Activated naive CD8-positive, alpha-beta T cell treated with anti-CD3 and anti-CD28 coated beads for 36 hours (primary cell): ENCODE measurements at places on chromosomes 5 and 9. TPM values are rescaled to one million over a fixed set of nuclear protein-coding genes. Genes with fewer than 3 reads are reported as not detected.

CNTNAP3 gene
- total RNA-seq = not detected

FAM78A gene
- total RNA-seq = 37.4 TPM

ANKRD18A gene
- total RNA-seq = 2.6 TPM

SHISAL2B gene
- not detected for total RNA-seq

S1PR3 gene
- total RNA-seq = 0.23 TPM

LYSMD3 gene
- 14.8 TPM for total RNA-seq

KIF20A gene
- total RNA-seq = 57.2 TPM

BTNL3 gene
- not detected for total RNA-seq

GRM6 gene
- not detected for total RNA-seq

CD72 gene
- 11.4 TPM for total RNA-seq

NOP16 gene
- total RNA-seq = 158 TPM

PCDHGB2 gene
- 0.10 TPM for total RNA-seq

DNA sequence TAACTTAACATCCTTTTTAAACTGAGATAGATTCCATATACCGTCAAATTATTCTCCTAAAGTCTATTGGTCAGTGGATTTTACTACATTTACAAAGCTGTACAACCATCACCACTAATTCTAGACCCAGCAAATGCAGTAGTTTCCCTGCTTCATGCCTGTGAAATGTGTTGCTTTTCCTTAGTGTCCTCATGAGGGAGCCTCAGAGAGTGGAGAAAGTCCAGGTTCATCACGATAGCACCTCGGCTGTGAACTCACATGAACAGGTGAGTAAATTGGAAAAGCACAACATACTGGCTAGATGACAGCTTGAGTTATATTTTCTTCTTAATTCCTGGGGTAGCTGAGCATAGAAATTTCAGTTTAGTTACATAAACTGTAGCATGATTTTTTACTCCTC lies 653.7 kb downstream of the MTRR start:
- peaks cover 2% of the 10 kb centered on the region for H3K27me3 ChIP-seq
- H3K4me3 ChIP-seq = no peak overlapping the region
- no peak overlapping the region for H3K27ac ChIP-seq
- no peaks in the 10 kb centered on the region for H3K4me1 ChIP-seq

DNA sequence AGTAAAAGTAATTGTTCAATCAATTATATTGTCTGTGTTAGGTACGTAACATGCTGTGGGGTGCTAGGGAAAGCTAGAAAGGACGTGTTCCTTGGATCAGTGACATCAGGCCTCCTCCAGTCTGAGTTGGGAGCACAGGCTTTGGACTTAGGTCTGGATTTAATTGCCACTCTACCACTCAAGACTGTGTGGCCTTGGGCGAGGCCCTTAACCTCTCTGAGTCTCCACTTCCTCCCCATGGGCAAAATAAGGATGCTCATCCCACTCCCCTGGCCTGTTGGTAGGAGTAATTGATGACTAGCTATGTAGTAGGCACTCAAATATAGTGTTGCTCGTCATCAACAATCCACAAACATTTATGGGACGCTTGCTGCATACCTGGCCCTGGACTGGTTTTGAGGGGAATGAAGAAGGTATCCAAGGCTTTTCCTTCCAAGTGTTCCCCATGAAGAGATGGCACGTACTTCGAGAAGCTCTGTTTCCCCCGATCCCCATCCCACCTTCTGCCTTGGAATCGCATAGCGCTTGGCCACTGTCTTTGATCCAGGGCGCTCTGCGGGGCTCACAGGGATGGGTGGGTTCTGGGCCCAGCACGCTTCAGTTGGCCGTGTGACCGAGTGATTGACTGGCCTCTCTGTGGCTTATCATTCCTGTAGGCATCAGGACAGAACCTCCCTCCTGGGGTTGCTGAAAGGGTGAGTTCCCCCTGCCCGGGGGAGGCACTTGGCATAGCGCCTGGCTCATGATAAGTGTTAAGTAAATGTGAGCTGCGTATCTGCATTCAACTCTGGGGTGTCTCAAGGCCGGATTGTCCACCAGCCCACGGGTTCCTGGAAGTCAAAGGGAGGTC lies 8.1 kb downstream of the FGF18 start:
- peaks cover 19% of the 10 kb centered on the region for H3K27me3 ChIP-seq
- no peak overlapping the region for H3K27ac ChIP-seq
- H3K36me3 ChIP-seq = no peaks in the 10 kb centered on the region

- H3K27me3 ChIP-seq = peaks cover 3% of the 10 kb centered on the region
- no peaks in the 10 kb centered on the region for H3K36me3 ChIP-seq
- H3K27ac ChIP-seq = no peak overlapping the region
- peaks cover 7% of the 10 kb centered on the region for H3K4me1 ChIP-seq
- no peak overlapping the region for H3K4me3 ChIP-seq
- no peak for DNase-seq
Measured at GRCh38 chr5:159128070-159128541, 28.4 kb upstream of the EBF1 start.

- H3K4me1 ChIP-seq = no peaks in the 10 kb centered on the region
- H3K36me3 ChIP-seq = no peaks in the 10 kb centered on the region
- no peak overlapping the region for H3K27ac ChIP-seq
- no peaks in the 10 kb centered on the region for H3K27me3 ChIP-seq
Measured at GRCh38 chr5:78706825-78707224, 58.3 kb upstream of the LHFPL2 start.

- H3K36me3 ChIP-seq = peaks cover 15% of the 10 kb centered on the region
- peaks cover 2% of the 10 kb centered on the region for H3K4me1 ChIP-seq
- H3K4me3 ChIP-seq = no peak overlapping the region
- no peaks in the 10 kb centered on the region for H3K27me3 ChIP-seq
Measured at GRCh38 chr5:80695666-80696065, 40.9 kb upstream of the DHFR start.

- H3K4me3 ChIP-seq = no peak overlapping the region
- no peak overlapping the region for H3K27ac ChIP-seq
Measured at GRCh38 chr5:135218486-135218755, 180.6 kb downstream of the MACROH2A1 start.

DNA sequence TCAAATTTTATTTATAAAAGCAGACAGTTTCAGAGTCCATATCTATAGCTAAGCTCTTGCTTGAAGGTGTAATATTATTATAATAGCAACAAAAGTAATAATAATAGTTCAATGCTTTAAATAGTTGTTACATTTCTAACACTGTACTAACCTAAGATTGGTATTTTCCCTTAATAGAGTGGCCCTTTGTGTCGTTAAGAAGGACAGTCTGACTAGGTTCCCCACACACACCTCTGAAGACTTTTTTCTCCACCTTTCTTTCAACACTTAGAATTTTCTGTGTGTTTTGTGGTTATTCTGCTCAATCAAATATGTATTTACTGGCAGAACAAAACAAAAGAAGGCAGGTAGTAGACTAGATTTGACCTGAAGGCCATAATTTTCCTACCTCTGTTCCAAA lies 223.2 kb upstream of the ACO1 start:
- no peak for DNase-seq
- no peaks in the 10 kb centered on the region for H3K4me1 ChIP-seq
- H3K36me3 ChIP-seq = no peaks in the 10 kb centered on the region

- no peaks in the 10 kb centered on the region for H3K36me3 ChIP-seq
- H3K4me1 ChIP-seq = peaks cover 2% of the 10 kb centered on the region
- H3K4me3 ChIP-seq = no peak overlapping the region
- H3K27ac ChIP-seq = no peak overlapping the region
- no peak for DNase-seq
- no peaks in the 10 kb centered on the region for H3K27me3 ChIP-seq
Measured at GRCh38 chr5:168952196-168952595, 348.7 kb downstream of the SLIT3 start.

- DNase-seq = no peak
- H3K27me3 ChIP-seq = peaks cover 22% of the 10 kb centered on the region
- no peaks in the 10 kb centered on the region for H3K4me1 ChIP-seq
- no peaks in the 10 kb centered on the region for H3K36me3 ChIP-seq
Measured at GRCh38 chr5:2658881-2659470, 92.5 kb downstream of the IRX2 start.

DNA sequence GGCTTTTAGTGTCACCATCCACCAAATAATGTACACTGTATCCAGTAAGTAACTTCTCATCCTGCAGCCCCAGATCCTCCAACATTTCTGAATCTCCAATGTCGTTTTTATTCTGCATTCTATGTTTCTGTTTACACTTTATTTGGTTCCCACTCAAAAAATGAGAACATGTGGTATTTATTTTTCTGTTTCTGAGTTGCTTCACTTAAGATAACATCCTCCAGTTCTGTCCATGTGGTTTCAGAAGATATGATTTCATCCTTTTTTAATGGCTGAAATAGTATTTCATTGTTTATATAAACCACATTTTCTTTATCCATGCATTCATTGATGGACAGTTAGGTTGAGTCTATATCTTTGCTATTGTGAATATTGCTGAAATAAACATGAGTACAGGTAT lies 677.3 kb upstream of the FTMT start:
- H3K36me3 ChIP-seq = no peaks in the 10 kb centered on the region
- H3K27ac ChIP-seq = no peak overlapping the region
- H3K4me3 ChIP-seq = no peak overlapping the region
- no peaks in the 10 kb centered on the region for H3K27me3 ChIP-seq

GRCh38 chr9:86909388-86909787 lies 37.9 kb downstream of the GAS1 start:
- H3K4me3 ChIP-seq = no peak overlapping the region
- no peak overlapping the region for H3K27ac ChIP-seq
- no peaks in the 10 kb centered on the region for H3K4me1 ChIP-seq
- H3K36me3 ChIP-seq = no peaks in the 10 kb centered on the region

DNA sequence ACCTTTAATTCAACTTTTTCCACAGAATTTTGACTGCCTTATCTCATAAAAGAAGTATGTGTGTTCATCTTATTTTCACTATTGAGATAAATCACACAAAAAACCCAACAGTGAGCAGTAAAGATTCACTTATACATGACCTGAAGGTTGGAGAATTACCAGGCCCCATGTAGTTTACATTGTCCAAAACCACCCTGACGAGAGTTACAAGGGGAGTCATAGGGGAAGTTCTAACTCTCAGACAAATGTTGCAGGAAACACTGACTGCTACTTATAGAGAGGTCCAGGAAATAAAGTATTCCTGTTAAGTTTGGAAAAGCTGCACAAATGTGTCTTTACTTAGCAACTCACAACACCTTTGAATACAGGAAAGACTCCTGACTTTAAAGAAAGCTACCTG lies 14.1 kb downstream of the SPATA9 start:
- H3K4me1 ChIP-seq = no peaks in the 10 kb centered on the region
- H3K4me3 ChIP-seq = no peak overlapping the region
- no peak for DNase-seq
- peaks cover 2% of the 10 kb centered on the region for H3K36me3 ChIP-seq
- H3K27ac ChIP-seq = no peak overlapping the region

DNA sequence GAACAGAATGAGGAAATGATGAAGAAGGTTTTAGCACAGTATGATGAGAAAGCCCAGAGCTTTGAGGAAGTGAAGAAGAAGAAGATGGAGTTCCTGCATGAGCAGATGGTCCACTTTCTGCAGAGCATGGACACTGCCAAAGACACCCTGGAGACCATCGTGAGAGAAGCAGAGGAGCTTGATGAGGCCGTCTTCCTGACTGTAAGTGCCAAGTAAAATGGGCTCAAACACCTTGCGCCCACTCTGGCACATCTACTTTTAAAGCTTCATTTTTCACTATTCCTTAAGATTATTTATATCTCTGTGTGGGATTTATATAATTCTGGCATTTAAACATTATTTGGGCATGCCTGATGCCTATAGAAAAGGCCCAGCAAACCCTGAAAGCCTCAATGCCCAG lies 55.6 kb downstream of the CMYA5 start:
- H3K36me3 ChIP-seq = no peaks in the 10 kb centered on the region
- H3K4me3 ChIP-seq = no peak overlapping the region
- DNase-seq = no peak
- H3K27ac ChIP-seq = no peak overlapping the region
- H3K27me3 ChIP-seq = peaks cover 13% of the 10 kb centered on the region

- DNase-seq = no peak
- H3K4me1 ChIP-seq = peaks cover 37% of the 10 kb centered on the region
- no peaks in the 10 kb centered on the region for H3K27me3 ChIP-seq
- H3K36me3 ChIP-seq = peaks cover 10% of the 10 kb centered on the region
Measured at GRCh38 chr9:125755340-125755739, 8.2 kb downstream of the PBX3 start.

DNA sequence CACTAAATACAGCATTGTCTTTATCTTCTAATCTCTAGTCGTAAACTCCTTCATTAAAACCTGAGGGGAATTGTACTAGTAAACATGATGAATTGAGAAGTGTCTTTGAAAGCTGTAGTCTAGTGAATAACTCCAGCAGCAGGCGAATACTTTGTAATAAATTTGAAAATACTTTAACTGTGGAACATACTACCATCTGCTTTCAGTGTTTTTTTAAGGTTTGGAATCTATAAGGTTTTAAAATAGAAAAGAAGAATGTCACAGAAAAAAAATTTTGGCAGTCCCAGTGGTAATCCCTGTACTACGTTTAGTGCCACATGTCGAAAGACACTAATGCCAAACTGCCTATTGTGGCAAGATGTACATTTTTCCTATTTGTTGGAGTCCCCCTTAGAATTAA lies 379.0 kb upstream of the NUDT12 start:
- no peak overlapping the region for H3K27ac ChIP-seq
- no peaks in the 10 kb centered on the region for H3K27me3 ChIP-seq
- no peaks in the 10 kb centered on the region for H3K36me3 ChIP-seq

GRCh38 chr5:98780390-98780789 lies 6.9 kb downstream of the RGMB start:
- no peaks in the 10 kb centered on the region for H3K27me3 ChIP-seq
- peaks cover 6% of the 10 kb centered on the region for H3K36me3 ChIP-seq
- peaks cover 42% of the 10 kb centered on the region for H3K4me1 ChIP-seq
- H3K4me3 ChIP-seq = no peak overlapping the region

DNA sequence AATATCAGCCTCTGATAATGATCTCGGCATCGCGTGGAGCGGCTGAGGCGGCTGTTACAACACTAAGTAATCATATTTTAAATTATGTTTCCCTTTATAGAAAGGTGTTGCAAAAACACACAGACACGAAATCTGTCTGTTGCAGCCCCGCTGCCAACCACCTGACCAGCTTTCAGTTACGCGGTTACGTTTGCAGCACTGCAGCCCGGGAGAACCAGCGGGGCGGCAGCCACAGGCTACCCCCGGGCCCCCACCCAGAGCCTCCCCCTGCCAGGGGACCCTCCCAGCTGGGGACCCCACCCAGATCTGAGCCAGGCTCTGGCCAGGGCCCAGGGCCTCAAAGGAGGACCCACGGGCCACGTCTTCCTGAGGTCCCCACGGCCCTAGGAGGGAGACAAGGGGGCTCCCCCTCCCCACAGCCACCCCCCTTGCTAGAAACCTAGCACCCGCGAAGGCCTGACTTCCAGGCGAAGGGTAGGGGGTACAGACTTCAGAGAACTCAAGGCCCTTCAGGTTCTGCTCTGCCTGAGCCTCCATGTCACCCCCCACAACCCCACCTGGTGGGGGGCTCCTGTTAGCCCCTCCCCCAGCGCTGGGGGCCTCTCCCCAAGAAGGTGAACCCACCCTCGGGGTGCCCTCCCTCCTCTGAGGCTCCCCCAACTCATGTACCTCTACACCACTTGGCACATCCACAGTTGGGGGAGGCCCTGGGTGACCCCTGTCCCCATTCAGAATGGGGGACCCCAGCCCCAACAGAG lies 6.0 kb downstream of the NACC2 start:
- no peak overlapping the region for H3K4me3 ChIP-seq
- DNase-seq = no peak
- no peak overlapping the region for H3K27ac ChIP-seq
- H3K36me3 ChIP-seq = no peaks in the 10 kb centered on the region
- no peaks in the 10 kb centered on the region for H3K27me3 ChIP-seq
